Sigmoid colon (tissue), 7 donors: ENCODE measurements at places on chromosomes 3 and 15. TPM values are rescaled to one million over a fixed set of nuclear protein-coding genes. Genes with fewer than 3 reads are reported as not detected.

DNA sequence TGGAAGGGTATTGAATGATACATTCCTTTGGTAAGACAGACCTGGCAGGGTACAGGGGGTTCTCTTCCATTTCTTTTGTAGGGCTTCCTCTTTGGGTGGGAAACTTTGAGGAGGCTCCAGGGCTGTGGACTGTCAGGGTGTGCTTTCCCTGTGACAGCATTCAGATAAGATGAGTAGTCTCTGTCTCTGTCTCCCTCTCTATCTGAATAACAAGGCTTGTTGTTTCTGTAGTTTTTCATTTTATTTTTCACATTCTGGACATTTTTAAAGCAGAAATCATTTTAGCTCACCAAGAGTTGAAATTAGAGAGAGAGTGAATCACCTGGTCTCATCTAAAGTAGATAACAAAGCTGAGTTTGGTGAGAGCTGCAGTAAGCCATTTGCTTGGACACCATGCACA, 100.8 kb upstream of the TPM1 start:
- no peak for DNase-seq

GRCh38 chr3:157375342-157375986, 61.2 kb upstream of the PTX3 start:
- DNase-seq: no peak

DNA sequence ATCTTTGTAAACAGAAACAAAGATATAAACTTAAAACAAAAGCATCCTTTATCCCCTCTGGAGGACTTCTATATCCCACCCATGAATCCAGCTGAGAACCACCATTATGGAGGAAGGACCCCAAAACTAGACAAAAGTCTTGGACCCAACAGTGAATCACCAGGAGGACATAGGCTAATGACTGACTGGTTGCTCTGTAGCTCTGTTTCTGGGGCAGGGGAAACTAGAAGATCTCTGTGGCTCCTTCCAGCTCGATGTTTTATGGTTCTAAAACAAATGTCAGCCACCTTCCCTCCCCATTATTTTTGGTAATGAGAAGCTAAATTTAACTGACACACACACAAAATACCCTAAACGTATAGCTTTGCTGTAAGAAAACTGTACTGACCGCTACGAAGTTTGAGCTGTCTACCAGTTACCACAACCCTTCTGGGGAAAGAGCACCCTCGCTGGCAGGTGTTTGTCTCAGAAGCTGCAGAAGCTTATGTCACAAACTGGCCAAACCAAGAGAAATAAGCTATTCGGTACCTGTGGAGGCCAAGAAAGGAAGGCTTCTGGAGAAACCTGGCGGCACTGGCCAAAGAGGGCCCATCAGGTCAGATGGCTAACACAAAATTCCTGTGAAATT, 36.4 kb downstream of the MB21D2 start:
- DNase-seq: no peak

SV2B gene
- 4.2 TPM for total RNA-seq

TTLL13 gene
- total RNA-seq: not detected

GRCh38 chr15:44385344-44385942, 42.0 kb upstream of the CTDSPL2 start:
- DNase-seq: no peak

TRPM1 gene
- not detected for total RNA-seq

CCK gene
- 12.5 TPM for total RNA-seq

DNA sequence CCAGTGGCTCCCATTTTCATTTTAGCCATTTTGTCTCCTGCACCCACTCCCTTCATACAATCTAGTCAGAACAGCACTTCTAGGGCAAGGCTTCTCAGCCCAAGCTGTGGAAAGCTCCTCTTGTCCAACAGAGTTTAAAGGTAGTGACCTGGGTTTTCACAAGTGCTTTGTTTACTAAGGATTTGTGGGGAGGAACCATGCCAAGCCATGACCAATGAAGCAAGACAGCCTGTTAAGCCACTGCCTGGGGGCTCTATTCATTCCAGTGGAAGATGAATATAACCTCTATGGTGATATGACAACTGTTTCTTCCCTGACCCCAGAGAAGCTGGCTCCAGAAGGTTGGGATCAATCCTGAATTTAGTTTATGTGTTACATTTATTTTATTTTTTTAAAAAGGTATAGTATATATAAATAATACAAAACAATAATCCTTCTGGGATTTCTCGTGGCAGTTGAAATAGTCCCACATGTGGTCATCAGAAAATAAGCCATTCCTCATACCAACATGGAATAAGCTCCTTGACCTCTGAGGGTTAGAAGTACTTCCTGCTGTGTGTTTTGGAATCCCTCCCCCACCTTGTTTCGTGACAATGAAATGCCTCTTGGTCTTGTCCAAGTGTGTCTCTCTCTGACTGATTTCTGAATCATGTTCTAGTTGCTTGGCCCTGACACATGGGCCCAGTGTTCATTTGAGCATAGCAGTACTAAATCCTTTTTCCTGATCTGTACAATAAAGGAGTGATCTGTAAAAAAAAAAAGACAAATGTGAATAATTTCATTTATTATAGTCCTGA, 13.3 kb upstream of the THUMPD3 start:
- DNase-seq: no peak

CYP1A2 gene
- not detected for total RNA-seq

DNA sequence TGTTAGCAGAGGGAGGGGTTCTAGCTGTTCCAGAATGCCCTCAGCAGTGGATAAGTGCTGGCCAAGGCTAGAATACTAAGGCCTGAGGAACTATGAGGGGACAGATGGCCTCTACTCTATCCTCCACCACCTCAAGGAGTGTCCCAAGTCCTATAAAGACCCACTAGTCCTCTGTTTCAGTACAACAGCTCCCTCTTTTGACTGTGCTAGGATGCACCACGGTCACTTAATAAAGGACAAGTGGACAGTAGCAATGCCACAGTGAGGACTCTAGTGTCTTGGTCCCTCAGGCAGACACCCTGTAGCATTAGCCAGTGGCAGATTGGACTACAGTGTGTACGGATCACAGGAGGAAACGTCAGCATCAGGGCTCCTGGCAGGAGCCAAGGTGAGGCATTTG, 171.8 kb upstream of the PROK2 start:
- DNase-seq: no peak

DNA sequence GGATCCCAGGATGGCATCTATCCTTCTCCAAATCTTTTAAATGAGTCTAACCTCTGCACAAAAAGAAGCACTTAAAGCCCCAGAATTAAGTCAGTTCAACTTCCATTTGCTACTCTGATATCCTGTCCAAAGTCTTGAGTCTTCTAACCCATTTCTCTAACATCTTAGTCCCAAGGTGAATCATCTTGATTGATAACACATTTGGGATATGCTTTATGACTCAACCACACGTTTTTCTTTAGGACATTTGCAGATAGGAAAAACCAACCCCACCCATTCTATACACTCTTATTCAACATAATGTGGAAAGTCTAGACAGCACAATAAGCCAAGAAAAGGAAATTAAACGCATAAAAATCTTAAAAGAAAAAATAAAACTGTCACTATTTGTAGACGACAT, 18.8 kb upstream of the TEX9 start:
- no peak for DNase-seq

NMNAT3 gene
- total RNA-seq: 13.3 TPM

MYRIP gene
- total RNA-seq: 5.5 TPM

- DNase-seq: no peak
Measured at GRCh38 chr15:71743861-71744382, 66.4 kb upstream of the NR2E3 start.
